ENCODE measurements at places on chromosomes 11 and 22.

DNA sequence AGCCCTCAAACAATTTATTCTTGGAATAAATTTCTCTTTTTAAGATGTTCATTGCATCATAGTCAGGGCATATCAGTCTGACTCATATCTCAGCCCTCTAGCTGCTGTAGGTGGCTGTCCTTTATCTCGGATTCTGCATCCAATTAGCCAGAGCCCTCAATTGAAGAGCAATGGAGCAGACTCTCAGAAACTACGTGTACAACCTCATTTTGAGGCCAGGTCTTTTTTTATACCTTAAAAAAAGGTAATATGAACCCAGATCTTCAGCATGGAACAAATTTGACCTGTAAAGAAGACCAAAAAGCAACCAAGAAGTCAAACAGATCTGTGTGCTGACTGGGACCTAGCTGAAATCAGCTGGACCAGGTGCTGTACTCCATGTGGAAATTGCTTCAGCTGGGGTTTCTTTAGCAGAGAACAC is 8.7 kb downstream of the OR52A5 start:
- DNase-seq, result no peak

- DNase-seq, result peak; percentile 56
Observed at GRCh38 chr22:46367707-46368191, 32.2 kb downstream of the TRMU start.

- no peak for DNase-seq
Observed at GRCh38 chr22:19806213-19807160, 45.9 kb downstream of the TBX1 start.

DNA sequence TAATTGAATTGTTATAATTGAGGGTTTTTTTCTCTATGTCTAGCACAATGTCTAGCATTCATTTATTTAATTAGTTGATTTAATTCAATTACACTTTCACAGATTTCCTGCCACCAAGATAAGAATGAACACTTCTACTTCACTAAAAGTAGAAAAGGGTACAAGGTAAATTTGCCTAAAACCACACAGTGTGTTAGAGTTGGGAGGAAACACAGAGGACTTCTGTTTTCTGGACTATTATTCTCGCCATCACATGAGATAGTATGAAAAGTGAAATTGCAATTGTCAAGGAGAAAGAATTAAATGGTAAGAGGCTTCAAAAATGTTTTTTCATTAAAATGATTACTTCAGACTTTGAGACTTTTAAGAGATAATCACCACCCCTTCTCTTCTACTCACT is 109.5 kb downstream of the ETS1 start:
- DNase-seq, result no peak

DNA sequence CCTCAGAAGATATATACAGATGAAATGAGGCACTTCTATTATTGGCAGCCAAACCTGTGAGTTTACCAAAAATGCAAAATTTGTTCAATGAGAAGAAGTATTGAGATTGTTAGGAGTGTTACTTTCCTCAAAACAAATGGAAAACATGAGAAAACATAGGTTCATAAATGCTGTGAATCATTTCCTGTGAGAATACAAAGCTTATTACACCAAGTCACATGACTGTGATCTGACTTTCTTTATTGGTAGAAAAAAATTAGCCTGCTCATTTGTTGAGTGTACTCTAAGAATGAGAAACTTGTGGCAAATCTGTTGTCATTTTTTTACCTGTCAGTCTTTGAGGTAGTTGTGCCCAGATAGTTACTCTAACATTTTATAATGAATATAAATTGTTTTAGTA is 215.1 kb downstream of the TMEM135 start:
- DNase-seq, result no peak

- no peak for DNase-seq
Observed at GRCh38 chr22:49142296-49142695, 685.4 kb downstream of the BRD1 start.

DNA sequence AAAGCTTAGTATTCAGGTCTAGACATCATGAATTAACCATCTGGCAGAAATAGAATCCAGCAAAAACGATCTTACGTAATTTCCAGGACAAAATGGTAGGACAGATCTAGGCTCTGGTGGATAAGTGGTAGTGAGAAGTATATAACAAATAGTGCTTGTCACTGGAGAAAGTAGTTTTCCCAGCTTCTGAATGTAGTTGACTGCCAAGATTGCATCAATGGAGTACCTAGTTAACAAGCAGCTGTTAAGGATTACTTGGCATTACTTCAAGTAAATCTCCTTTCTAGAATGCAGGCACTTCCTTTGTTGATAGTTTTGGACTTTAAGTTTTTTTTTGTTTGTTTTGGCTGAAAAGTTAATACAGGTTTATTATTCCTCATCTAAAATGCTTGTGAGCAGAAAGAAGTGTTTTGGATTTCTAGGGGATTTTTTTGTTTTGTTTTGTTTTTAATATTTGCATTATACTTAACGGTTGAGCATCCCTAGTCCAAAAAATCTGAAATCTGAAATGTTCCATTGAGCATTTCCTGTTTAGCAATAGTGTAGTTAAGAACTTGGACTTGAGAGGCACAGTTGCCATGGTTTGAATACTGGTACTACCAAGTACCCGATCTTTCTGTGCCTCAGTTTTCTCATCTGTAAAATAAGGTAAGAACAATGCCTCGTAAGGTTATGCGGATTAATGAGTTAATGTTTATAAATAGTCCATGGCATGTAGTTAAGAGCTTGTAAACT is 20.3 kb downstream of the FAM118B start:
- no peak for DNase-seq

- no peak for DNase-seq
Observed at GRCh38 chr11:93591247-93591898, 48.2 kb upstream of the SMCO4 start.

GRCh38 chr11:266676-267439 is 11.3 kb upstream of the NLRP6 start:
- DNase-seq, result no peak

DNA sequence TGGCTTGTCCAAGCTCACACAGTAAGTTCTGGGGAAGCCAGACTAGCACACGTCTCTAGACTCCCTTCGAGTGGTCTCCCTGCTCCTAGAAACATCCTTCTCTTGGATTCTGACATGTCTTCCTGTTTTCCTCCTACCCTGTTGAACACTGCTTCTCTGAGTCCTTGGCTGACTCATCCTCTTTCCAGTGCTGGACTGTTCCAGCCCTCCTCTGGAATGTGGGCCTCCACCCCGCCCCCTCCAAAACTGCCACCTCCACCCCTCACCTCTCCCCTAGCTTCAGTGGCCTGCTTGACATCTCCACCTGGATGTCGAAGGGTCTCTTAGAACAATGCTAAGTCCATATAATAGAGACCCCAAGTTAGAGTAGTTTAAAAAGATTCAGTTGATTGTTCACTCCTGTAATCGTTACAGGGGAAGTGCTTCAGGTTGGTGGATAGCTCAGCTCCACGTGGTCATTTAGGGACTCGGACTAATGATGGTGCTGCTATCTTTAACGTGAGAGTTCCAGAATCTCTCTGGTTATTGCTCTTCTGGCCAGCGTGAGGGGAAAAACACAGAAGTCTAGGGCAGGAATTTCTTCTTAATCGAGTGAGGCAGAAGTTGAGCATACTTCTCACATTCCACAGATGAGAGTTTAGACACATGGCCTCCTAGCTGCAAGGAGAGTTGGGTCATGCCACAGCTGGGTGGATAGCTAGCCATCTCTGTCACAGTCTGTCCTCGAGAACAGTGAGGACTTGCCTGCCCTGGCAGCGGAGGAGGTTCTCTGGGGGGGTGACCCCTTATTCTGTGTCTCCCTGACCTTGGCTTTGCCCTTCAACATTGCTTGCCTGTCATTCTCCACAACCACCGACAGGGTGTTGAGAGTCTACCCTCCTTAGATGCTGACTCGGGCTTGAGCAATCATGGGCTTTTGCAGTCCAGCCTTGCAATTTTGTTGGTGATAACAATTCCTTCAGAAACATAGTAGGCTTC is 4.7 kb upstream of the C11orf96 start:
- no peak for DNase-seq

- DNase-seq, result no peak
Observed at GRCh38 chr22:31945443-31945855, 1.1 kb downstream of the YWHAH start.

GRCh38 chr11:69333879-69334278 is 39.9 kb downstream of the MYEOV start:
- no peak for DNase-seq

Data from activated gamma-delta T cell (primary cell).